Stimulated activated CD4-positive, alpha-beta T cell treated with anti-CD3 and anti-CD28 coated beads, Interleukin-15, amount 100 ng/mL, for 48 hours (primary cell): ENCODE measurements at places on chromosomes 13 and 19.

DNA sequence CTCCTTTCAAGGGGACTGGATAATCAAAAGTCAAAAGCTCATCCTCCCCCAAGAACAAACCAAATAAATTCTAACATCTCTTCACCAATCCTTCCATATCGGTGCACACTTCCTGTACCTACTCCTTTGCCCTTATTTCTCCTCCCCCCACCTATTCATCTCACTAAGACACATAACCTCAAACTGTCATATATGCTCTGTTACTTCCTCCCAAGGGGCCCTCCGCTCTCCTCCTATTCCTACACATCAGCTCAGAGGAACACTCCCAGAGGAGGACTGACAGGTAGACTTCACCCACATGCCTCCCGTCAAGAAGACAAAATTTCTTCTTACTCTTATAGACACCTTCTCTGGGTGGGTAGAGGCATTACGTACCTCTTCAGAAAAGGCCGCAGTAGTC lies 48.1 kb downstream of the ZNF93 start:
- no peak for DNase-seq

GRCh38 chr19:46980761-46981160 lies 38.9 kb upstream of the NPAS1 start:
- no peak for DNase-seq

- no peak for DNase-seq
Observed at GRCh38 chr19:14418856-14419105, 360 bp downstream of the DDX39A start.

- no peak for DNase-seq
Observed at GRCh38 chr13:34431827-34432581, 510.1 kb upstream of the NBEA start.

DNA sequence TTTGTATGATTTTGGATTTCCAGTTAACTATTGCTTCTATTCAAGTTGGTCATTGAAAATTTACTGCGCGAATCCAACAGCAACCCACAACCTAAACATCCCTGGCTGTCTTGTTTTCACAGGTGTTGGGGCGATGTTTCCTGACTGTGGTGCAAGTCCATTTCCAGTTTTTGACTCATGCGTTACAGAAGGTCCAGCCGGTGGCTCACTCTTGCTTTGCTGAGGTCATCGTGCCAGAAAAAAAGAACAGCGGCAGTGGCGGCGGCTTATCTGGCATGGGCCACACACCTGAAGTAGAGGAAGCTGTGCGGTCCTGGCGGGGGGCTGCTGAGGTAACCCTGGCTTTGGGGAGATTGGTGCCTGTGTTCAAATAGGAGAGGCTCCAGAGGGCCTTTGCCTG lies 45.2 kb upstream of the GPI start:
- no peak for DNase-seq

DNA sequence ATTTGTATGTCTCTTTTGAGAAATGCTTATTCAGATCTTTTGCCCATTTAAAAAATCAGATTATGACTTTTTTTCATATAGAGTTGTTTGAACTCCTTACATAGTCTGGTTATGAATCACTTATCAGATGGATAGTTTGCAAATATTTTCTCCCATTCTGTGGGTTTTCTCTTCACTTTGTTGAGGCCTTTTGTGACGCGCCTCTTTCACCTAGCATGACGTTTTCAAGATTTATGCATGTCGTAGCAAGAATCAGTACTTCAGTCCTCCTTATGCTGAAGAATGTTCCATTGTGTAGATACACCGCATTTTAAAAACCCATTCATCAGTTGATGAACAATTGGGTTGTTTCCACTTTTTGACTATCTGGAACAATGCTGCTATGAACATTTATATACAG lies 13.4 kb downstream of the PABPC3 start:
- DNase-seq, result no peak

- DNase-seq, result no peak
Observed at GRCh38 chr13:51318015-51318414, 21.5 kb upstream of the SERPINE3 start.

DNA sequence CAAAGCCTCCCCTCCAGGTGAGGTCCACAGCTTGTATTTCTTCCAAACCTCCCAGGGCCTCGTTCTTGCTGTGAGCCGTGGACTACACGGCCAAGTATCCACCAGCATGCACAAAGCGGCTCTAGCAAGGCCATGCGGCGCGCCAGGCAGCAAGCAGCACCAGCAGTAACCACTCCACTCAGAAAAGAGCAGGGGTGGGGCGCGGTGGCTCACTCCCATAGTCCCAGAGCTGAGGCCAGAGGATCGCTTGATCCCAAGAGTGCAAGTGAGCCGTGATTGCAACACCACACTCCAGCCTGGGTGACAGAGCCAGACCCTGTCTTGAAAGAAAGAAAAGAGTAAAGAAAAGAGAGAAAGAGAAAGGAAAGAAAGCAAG lies 4.7 kb downstream of the CCDC8 start:
- no peak for DNase-seq

DNA sequence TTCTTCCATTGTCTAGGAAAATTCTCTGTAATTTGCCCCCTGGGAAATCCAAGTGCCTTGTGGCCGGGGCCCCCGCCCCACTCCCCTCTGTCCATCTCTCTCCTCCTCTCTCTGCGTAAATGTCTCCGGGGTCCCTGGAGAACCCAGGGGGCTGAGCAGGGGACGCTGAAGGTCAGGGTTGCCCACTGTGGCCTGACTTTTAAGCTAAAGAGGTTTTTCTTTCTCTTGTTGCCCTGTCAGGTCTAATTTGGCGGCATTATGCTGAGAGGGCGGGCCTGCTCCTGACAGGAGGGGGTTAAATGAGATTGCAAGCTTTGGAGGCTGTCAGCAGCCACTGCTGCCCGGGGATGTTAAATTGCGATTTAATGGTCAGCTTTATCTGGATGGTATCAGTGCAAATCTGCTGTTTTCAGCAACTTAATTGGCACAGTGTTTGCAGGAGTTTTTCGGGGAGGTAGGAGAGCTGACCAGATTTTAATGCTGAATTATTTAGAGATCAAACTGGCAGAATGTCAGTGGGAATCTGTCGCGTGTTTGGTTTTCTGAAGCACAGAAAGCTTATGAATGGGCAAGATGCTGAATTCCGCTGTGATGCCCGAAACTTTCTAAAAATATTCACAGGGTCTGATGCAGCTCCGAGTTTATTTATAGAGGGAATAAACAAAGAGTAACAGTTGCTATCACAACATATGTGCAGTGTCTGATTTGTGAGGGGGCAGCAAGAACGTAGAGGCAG lies 93.2 kb upstream of the SOX1 start:
- no peak for DNase-seq

DNA sequence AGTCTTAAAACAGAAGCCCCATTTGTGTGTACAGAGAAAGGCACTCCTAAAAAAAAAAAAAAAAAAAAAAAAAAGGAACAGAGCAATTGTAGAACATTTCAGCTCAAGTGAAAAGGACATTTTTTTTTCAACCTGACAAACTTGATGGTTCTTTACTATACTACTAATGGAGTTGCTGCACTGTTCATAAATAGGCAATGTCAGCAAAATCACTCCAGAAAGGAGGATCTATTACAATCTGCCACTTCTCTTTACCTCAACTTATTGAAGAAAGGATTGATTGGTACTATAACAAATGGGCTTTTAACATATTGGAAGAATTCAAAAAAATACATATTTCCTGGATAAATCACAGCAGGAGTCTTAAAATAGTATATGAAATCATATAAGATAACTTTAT lies 1517.7 kb downstream of the SLITRK1 start:
- DNase-seq, result no peak

DNA sequence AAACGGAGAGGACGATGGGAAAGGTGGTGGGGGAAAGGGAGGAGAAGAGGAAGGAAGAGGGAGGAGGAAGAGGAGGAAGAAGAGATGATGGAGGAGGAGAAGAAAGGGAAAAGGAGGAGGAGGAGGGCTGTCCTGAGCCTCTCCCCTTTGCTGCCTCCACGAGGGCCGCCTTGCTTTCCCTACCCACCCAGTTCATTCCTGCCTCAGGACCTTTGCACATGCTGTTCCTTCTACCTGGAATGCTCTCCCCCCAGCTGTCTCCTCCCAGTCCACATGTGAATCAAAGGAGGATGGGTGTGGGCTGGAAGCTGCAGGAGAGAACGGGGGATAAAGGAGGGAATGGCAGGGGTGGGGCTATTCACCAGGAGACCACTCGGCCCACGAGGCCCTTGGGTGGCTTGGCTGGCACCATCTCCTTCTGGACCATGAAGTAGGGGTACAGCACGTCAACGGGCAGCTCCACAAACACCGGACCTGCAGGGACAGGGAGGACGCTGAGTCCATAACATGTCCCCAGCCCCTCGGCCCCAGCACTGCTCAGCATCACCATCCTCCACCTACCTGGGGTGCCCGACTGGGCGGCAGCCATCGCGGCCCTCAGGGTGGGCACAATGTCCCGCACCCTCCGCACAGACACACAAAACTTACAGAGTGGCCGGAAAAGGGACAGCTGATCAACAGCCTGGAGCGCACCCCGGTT lies 15.3 kb downstream of the SYDE1 start:
- DNase-seq, result no peak

- DNase-seq, result no peak
Observed at GRCh38 chr19:3110126-3110825, 16.1 kb downstream of the GNA11 start.

DNA sequence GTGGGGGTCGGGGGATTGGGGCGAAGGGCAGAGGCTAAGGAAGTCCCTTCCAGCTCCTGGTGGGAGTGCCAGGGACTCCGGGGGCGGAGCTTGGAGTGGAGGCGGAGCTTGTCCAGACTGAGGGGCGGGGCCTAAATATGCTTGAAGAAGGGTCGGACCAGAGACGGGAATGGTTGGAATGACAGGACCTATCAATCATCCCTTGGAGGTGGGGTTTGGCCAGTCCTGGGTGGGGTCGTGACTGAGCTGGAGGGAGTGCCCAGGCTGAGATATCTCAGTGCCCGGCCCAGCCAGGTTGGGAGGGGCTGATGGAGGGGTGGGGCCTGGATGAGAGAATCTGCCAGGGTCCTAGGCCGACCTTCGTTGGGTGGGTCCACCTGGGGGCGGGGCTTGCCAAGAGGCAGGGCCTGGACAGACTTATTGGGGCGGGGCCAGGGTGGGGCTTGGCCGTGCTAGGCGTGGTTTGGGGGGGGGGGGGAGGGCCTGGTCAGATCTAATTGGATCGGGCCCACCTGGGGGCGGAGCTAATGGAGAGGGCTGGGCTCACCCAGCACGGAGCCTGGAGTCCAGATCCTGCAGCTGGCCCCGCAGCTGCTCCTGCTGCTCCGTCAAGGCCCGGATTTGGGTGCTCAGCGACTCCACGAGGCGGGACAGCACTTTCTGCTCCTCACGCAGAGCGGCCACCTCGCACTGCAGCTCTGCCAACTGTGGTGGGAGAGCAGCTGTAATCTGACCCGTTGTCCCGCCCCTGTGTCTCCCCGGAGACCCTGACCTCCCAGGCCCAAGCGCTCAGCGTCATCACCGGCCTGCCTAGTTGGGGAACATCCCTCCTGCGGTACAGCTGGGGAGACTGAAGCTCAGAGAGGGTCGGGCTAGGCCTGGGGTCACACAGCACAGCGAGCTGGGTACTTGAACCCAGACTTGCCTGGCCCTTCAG lies 2.6 kb upstream of the WIZ start:
- DNase-seq, result no peak

DNA sequence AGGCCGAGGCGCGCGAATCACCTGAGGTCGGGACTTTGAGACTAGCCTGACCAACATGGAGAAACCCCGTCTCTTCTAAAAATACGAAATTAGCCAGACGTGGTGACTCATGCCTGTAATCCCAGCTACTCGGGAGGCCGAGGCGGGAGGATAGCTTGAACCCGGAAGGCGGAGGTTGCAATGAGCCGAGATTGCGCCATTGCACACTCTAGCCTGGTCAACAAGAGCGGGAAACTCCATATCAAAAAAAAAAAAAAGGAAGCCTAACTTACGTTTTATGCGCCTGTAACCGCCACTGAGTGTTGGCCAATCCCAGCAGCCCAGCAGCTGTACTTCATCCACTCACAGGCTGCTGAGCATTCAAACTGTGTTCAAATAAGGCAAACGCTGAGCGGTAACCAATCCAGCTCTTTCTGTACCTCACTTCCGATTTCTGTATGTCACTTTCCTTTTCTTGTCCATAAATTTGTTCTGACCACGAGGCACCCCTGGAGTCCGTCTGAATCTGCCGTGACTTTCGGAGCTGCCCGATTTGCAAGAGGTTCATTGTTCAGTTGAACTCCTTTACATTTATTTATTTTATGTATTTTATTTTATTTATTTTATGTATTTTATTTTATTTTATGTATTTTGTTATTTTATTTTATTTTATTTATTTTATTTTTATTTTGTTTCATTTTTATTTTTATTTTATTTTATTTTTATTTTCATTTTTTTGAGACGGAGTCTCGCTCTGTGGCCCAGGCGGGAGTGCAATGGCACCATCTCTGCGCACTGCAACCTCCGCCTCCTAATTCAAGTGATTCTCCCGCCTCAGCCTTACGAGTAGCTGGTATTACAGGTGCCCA lies 18.2 kb downstream of the DPRX start:
- no peak for DNase-seq

- DNase-seq, result no peak
Observed at GRCh38 chr13:41145136-41145908, 12.7 kb upstream of the KBTBD6 start.

DNA sequence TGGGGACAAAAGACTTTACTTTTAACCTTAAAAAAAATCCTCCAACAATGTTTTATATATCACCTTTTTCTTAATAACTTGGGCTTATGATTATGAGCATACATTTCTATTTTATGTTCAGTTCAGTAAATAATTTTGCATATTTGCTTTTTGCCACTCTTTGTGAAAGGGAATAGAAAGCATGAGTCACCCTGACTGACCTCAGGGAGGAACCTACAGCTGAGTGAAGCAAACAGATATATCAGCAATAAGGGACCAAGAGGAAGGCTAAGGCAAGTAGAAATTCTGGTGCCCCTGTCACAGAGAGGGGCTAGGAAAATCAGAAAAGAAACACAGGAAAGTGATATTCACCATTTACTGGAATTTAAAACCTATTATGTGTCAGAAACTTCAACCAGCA lies 37.2 kb upstream of the SOHLH2 start:
- no peak for DNase-seq

DNA sequence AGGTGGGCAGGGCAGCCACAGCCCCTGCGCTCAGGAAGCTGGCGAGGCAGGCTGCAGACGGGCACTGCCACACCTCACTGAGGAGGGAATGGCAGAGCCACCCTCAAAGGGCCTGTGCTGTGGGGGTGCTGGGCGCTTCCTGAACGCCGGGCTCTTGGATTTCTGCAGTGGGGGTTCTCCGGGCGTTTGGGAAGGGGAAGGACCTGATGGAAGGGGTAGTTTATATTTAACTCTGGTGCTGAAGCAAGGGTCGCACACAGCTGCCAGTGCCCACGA lies 10.5 kb downstream of the GNA11 start:
- no peak for DNase-seq

DNA sequence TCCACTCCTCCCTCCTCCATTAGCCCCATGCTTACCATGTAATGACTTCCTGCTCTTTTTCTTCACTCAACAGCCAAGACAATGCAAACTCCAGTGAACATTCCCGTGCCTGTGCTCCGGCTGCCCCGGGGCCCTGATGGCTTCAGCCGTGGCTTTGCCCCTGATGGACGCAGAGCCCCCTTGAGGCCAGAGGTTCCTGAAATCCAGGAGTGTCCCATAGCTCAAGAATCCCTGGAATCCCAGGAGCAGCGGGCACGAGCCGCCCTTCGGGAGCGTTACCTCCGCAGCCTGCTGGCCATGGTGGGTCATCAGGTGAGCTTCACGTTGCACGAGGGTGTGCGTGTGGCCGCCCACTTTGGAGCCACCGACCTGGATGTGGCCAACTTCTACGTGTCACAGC lies 2.9 kb upstream of the PPP1R37 start:
- no peak for DNase-seq

GRCh38 chr13:113143466-113144254 lies 14.8 kb upstream of the PROZ start:
- no peak for DNase-seq
